ENCODE measurements at places on chromosomes 11 and 22. TPM values are rescaled to one million over a fixed set of nuclear protein-coding genes. Genes with fewer than 3 reads are reported as not detected.

Gene PRRG4
- 1.2 TPM for total RNA-seq

Gene CALCA
- not detected for total RNA-seq

Gene DSCAML1
- not detected for total RNA-seq

Gene IGLL1
- total RNA-seq, result not detected

Gene DEUP1
- not detected for total RNA-seq

Gene LAMTOR1
- 63.6 TPM for total RNA-seq

Gene MGAT3
- under 0.01 TPM for total RNA-seq

Data from bladder microvascular endothelial cell (primary cell).